ENCODE measurements at places on chromosomes 1 and 21.

DNA sequence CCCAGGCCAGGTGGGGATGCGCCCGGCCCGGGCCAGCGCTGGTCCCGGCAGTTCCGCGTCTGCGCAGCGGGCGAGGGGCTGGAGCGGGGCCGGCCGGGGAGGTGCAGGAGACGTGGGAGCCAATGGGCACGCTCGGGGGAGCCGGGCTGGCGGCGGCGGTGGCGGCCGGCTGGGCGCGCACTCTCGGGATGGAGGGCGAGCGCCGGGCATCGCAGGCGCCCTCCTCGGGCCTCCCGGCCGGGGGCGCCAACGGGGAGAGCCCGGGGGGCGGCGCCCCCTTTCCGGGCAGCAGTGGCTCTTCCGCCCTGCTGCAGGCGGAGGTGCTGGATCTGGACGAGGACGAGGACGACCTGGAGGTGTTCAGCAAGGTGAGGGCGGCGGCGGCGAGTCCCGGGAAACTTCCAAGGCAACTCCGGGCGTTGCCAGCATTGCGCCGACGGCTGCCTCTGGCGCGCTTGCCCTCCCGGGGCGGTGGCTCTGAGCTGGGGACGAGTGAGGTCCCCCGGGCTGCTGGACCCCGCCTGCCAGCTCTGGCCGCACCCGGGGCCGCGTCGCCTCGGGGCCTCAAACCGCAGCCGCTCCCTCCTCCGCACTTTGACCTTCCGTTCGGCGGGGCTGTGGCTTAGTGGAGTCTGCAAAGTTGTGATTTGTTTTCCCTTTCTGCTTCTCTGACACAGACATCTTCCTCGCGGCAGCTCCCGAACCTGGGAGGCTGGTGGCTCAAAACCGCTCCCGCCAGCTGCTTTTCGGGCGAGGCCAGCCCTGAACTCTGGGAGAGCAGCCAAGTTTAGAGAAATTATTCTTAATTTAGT is at the start of gene SNX7:
Gene SNX7, plus strand, starts transcription at position 178 of the 812 bp plus-strand sequence. Its CDS starts 11 bp downstream, at position 189.
- DNase-seq, result no peak

DNA sequence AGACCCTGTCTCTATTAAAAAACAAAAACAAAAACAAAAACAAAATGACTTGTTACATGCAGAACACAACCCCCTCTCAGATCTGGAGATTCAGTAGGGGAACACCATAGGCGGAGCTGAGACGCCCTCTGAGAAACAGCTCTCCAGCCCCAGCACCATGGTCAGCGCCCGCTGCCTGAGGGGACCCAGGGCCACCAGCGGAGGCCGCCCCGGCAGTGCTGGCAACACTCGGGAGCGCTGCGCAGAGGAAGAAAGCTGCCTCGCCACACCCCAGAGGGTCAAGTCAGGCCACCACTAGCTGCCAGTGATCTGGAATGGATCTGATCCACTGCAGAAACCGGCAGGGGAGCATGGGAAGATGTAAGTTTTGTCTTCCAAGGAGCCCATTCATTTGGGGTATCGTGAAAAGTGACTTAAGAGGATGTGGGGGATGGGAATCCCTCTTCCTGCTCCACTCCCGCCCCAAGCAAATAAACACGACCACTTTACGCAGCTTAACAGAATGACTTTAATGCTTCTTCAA is 3.1 kb downstream of the ACTA1 start:
- no peak for DNase-seq

- no peak for DNase-seq
These were observed 89.3 kb downstream of the ASH1L start for GRCh38 chr1:155473151-155473821.

DNA sequence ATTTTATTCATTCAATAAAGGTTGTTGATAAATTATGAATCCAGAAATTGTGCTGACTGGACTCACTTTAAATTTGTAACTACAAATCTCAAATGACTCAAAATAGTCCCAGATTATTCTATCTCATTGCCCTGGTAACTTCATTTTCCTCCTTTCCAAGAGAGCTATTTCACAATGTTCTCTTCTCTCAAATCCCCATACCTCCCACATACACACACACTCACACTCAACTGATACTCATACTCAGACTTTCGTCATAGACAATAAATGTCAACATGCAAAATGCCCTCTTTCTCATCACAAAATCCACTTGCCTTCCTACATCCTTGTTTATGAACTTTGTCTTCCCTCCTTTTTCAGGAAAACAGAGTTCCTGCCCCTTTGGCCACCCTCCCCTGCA is 33.3 kb downstream of the EXTL2 start:
- no peak for DNase-seq

GRCh38 chr1:50570066-50570468 is 146.8 kb upstream of the DMRTA2 start:
- DNase-seq, result no peak

- DNase-seq, result no peak
These were observed 5.9 kb upstream of the FOXJ3 start for GRCh38 chr1:42340901-42341300.

GRCh38 chr1:36284061-36284460 is 22.1 kb upstream of the SH3D21 start:
- no peak for DNase-seq

DNA sequence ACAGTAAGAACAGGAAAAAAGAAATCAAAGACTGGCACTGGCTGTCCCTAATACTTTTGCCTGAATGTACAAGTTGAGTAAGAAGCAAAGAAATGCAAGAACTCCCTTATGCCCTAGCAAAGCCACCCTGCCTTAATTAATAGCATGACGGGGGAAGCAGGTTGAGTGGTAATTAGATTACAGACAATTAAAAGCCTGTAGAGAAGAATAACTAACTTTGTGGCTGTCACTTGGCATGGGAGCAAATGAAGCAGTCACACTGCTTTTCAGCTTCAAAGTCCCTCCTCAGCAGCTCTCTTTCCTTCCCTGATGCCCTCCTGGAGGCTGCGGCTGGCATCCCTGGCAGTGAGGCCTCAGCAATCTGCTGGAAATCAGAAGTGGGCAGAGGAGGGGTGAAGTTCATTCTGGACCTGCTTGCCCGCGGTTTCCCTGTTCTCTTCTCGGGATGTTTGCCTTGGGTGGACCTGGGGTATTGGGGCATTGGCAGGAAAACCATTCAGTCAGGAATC is 3.4 kb downstream of the OPTC start:
- DNase-seq, result no peak

- no peak for DNase-seq
These were observed 471.8 kb downstream of the KCNT2 start for GRCh38 chr1:196136396-196136795.

- no peak for DNase-seq
These were observed 33.2 kb upstream of the SAMD13 start for GRCh38 chr1:84268346-84268745.

DNA sequence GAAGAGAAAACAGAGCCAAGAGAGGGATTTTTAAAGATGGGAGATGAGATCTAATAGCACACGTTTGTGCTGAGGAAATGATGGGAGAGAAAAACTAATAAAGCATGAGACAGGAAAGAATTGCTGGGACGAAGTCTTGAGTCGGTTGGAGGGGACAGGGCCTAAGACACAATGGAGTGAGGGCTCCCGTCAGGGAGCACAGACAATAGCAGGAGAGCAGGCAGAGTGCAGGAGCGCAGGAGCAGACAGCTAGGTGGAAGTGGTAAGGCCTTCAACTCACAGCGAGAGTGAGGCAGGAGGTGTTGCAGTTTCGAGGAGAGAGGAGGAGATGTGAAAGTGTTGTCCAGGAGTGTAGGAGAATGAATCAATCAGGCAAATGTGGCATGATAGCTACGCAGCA is 59.9 kb upstream of the SOX13 start:
- DNase-seq, result no peak

GRCh38 chr1:56255516-56256152 is 323.7 kb downstream of the PLPP3 start:
- DNase-seq, result no peak

DNA sequence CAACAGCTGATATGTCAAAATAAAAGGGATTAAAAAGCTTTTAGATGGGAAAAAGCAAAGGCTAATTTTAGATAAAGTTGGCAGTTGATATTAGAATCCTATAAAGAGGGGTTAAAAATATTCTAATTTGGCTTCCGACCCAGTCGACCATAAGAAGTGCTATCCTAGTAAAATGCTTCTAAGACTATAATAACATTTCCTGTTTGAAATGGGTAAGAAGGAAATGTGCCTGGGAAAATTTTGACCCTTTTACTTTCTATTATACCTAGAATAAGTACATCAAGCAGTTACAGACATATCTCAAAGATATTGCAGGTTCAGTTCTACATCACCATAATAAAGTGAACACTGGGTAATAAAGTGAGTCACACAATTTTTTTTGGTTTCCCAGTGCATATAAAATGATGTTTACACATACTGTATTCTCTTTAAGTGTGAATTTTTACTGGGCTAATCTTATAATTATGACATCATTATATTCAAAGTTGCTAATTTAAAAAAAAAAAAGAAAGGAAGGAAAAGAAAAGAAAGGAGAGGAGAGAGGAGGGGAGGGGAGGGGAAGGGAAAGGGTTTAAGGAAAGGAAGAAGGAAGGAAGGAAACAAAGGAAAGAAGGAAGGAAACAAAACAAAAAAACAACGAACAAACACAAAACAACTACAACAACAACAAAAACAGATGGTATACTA is 308.2 kb upstream of the NR5A2 start:
- no peak for DNase-seq

- DNase-seq, result peak; percentile 24
These were observed 526.6 kb downstream of the MRPL39 start for GRCh38 chr21:25080661-25081060.

DNA sequence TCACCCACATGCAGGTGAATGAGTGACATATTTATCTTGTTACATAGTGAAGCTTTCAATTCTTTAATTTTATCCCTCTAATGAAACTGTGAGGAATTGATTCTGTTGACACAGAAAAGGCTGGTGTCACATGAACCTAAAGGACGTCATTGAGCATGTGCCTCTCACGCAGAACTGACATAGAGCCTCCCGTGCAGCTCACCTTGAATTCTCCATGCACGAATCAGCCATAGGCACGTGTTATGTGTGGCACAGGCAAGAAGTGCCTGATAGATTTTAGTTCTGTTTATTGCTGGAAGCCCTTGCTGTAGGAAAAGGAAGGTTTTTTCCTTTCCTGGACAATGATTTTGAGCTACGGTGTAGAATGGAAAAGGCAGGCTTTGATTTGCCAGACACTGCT is 11.3 kb downstream of the ADARB1 start:
- DNase-seq, result no peak

DNA sequence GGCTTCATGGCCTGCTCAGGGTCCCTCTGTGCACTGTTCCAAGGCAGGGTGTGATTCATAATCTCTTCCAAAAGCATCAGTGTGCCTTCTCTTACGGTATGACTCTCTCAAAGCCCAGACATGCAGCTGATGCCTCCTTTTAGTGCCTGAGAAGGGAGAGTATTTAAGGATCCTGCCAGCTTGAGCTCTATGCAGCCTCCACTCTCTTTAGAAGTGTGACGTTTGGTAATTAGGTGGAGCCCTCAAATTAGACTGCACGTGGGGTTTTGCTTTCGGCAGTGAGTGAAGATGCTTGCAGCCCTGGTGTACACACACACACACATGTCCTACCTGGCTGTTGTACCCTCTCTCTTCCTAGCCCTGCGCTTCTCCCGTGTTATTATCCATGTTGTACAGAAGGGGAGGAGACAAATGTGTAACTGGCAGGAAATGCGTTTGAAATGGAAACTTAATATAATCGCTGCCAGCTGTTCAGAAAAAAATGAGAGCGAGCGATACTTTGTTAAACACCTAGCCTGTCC is 2.6 kb upstream of the C1orf174 start:
- no peak for DNase-seq

DNA sequence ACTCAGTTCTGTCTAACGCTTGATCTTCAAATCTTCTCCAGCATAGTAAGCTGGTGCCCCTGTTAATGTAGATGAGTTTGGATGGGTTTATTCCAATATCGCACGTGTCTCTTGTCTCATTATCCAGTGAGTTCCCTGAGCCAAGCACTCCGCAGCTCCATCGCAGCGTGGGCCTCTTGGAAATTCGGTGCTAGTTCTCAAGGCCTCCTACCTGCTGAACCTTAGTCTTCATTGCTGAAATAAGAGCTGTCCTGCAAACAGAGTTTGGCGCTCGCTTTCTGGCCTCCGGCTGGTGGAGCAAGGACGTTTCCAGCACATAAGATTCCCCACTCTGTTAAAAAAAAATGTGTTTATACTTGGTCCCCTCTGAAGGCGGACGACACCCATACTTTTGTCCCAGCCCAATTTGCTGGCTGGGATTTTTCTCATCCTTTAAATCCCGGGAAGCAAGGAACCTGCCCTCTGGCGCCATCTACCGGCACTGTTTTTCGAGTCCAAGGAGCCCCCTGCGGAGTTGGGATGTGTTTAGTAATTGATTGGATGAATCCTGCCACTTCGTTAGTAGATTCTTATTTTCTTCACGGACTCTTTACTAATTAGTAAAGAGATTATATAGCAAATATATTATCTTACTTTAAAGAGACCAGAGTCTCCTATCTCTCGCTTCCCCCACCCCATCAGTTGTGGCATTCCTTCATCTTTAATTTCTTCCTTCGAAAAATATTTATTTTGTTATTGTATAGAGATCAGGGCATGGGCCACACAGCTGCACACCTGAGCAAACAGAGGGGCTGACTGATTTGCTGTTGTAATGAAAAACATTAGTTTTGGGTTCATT is 14.7 kb downstream of the JUN start:
- DNase-seq, result peak; percentile 76

DNA sequence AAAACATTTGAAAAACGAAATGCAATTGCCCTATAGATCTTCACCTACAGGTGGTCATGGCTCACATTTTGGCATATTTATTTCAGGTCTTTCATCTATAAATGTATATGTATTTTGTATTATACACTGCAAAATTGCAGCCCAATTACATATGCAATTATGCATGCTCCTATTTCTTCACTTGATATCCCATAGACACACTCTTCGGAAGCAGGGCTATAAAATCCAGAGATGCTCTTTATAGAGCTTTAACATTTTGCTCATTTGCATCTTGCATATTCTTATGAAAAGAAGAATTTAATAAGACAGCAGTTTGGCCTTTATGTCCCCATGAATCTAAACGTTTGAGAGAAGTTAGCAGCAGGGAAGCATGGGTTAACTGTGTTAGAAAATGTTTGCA is 44.7 kb upstream of the PALMD start:
- DNase-seq, result no peak

DNA sequence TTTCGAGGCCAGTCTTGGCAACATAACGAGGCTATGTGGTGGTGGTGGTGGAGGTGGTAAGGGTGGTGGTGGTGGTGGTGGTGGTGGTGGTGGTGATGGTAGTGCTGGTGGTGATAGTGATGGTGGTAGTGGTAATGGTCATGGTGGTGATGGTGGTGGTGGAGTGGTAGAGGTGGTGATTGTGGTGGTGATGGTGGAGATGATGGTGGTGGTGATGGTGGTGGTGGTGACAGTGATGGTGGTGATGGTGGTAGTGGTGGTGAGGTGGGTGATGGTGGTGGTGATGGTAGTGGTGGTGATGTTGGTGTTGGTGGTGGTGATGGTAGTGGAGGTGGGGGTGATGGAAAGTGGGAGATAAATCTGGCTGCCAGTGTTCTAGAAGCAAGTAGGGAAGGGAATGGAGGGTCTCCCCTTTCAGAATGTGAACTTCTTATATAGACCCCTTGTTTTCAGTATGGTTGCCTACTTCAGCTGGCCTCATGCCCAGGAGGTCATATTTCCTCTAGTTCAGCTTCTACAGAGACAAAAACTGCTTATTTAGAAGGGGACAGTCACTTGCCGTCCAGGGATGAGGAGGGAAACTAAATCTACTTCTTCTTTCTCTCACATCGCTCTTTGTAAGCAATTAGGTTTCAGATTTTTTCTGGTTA is 27.5 kb downstream of the SH3BGR start:
- no peak for DNase-seq

- DNase-seq, result no peak
These were observed 1.8 kb upstream of the WNT3A start for GRCh38 chr1:228004856-228005462.

- DNase-seq, result no peak
These were observed 392 bp upstream of the TAGLN2 start for GRCh38 chr1:159925719-159926078.

GRCh38 chr1:14923727-14924452 is 229.7 kb upstream of the TMEM51 start:
- no peak for DNase-seq
